Activated CD4-positive, alpha-beta T cell treated with anti-CD3 and anti-CD28 coated beads for 36 hours (primary cell): ENCODE measurements at places on chromosomes 3 and 15. TPM values are rescaled to one million over a fixed set of nuclear protein-coding genes. Genes with fewer than 3 reads are reported as not detected.

- no peak for DNase-seq
- no peaks in the 10 kb centered on the region for H3K4me1 ChIP-seq
- H3K27ac ChIP-seq: no peak overlapping the region
- H3K36me3 ChIP-seq: no peaks in the 10 kb centered on the region
- H3K4me3 ChIP-seq: no peak overlapping the region
Observed at GRCh38 chr15:100687582-100688141, 85.3 kb downstream of the ASB7 start.

Gene AMIGO3
- total RNA-seq: not detected

DNA sequence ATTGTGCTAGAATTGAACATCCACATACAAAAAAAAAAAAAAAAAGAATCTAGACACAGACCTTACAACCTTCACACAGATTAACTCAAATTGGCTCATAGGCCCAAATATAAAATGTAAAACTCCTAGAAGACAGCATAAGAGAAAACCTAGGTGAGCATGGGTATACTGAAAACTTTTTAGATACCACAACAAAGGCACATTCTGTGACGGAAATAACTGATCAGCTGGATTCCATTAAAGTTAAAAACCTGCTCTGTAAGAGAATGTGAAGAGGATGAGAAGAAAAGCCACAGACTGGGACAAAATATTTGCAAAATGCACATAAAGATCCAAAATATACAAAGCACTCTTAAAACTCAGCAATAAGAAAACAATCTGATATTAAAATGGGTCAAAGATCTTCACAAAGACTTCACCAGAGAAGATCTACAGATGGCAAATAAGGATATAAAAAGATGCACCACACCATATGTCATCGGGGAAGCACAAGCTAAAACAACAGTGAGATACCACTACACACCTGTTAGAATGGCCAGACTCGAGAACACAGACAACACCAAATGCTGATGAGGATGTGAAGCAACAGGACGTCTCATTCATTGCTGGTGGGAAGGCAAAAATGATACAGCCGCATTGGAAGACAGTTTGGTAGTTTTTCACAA, 167.9 kb downstream of the PDE8A start:
- DNase-seq: no peak
- H3K27ac ChIP-seq: no peak overlapping the region
- peaks cover 1% of the 10 kb centered on the region for H3K36me3 ChIP-seq
- no peak overlapping the region for H3K4me3 ChIP-seq

DNA sequence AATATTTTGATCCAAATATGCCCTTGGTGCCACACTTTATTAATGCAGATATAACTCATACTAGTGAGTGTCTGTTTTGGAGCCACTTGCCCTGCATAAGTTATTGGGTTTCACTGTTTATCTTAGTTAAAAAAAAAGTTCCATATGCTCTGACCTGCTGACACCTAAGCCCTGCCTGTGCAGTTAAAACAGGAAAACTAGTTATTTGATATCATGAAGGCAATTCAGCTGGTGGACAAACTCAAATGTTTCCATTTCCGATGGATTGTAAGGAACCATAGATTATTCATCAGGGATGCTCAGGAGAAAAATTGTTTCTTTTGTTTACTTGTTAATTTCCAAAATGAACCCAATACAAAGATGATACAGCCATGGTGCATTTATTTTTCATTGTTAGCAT, 68.3 kb downstream of the NR2F2 start:
- H3K4me3 ChIP-seq: no peak overlapping the region
- H3K27me3 ChIP-seq: peaks cover 7% of the 10 kb centered on the region
- H3K36me3 ChIP-seq: no peaks in the 10 kb centered on the region
- DNase-seq: no peak

GRCh38 chr3:120139140-120139539, 44.9 kb upstream of the GSK3B start:
- H3K4me3 ChIP-seq: no peak overlapping the region
- no peak for DNase-seq
- no peaks in the 10 kb centered on the region for H3K27me3 ChIP-seq

GRCh38 chr15:41713047-41713446, 52.8 kb downstream of the MGA start:
- no peaks in the 10 kb centered on the region for H3K27me3 ChIP-seq
- no peak for DNase-seq
- no peak overlapping the region for H3K27ac ChIP-seq
- H3K4me1 ChIP-seq: no peaks in the 10 kb centered on the region
- no peak overlapping the region for H3K4me3 ChIP-seq
- peaks cover 43% of the 10 kb centered on the region for H3K36me3 ChIP-seq

Gene HYAL2
- total RNA-seq: 4.7 TPM
